ENCODE measurements at places on chromosomes 5 and 9.

DNA sequence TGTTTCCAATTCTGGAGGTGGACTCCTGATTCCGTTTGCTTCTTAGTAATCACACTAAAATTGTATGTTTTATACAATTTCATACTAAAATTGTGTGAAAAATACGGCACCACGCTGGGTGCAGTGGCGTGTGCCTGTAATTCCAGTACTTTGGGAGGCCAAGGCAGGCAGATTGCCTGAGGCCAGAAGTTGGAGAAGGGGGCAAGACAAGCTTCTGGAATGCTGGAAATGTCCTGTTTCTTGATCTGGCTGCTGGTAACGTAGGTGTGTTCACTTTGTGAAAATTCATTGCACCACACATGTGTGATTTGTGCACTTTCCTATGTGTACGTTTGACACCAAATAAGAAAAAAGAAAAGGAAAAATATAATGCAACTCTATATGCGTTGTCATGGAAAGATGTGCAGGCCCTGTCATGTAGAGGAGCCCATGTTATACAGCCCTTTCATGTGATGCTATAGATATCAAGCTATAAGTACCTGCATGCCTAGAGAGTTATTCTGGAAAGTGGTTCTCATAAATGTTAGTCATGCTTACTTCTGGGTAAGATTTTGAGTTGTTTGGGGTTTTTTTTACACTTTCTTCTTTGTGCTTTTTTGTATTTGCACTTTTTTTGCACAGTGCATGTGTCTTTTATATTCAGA lies 119.9 kb downstream of the TMEM174 start:
- no peak for DNase-seq

- DNase-seq: no peak
These were observed 42.8 kb upstream of the PITX1 start for GRCh38 chr5:135076801-135077200.

DNA sequence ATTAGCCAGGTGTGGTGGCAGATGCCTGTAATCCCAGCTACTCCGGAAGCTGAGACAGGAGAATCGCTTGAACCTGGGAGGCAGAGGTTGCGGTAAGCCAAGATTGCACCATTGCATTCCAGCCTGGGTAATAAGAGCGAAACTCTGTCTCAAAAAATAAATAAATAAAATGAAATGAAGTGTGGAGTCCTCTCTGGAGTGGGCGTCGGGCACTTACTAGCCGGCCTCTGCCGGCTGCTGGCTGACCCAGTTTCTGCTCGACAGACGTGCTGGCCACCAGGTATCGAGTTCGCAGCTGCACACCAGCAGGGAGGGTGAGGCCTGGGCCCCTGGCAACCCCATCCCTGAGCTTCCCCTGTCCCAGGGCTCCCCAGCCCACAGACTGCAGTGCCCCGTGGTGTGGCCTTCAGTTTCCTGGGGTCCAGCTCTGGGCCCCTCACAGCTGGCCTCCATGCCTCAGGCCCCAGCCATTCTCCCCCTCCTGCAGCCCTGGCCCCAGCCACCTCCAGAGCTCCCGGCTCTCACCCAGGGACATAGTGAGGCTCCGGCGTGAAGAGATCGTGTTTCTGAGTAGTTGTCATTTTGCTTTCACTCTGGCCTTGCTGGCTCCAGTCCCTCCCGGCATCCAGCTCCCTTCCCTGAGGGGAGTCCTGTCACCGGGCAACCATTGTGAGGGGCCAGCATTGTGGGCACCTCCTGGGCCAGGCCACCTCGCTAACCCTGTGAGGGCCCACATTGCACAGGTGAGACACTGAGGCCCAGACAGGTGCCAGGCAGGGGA lies 3.8 kb upstream of the STPG3 start:
- DNase-seq: no peak

GRCh38 chr5:17384181-17384580 lies 113.8 kb upstream of the TAF11L2 start:
- peak; percentile 16 for DNase-seq
